H4 (cell line): ENCODE measurements at places on chromosomes 3 and 15. TPM values are rescaled to one million over a fixed set of nuclear protein-coding genes. Genes with fewer than 3 reads are reported as not detected.

The RPL15 gene
- total RNA-seq, result 2,293 and 2,465 TPM in 2 replicates

- DNase-seq, result no peak
Measured at GRCh38 chr3:7075901-7076300, 215.0 kb downstream of the GRM7 start.

The GOLGA8O gene
- 0.10 TPM in 1 of 2 replicates, not detected in the other for total RNA-seq

GRCh38 chr3:128081846-128082245 lies 29.6 kb downstream of the SEC61A1 start:
- no peak for DNase-seq

The CSPG5 gene
- total RNA-seq, result 0.93 and 1.5 TPM in 2 replicates

DNA sequence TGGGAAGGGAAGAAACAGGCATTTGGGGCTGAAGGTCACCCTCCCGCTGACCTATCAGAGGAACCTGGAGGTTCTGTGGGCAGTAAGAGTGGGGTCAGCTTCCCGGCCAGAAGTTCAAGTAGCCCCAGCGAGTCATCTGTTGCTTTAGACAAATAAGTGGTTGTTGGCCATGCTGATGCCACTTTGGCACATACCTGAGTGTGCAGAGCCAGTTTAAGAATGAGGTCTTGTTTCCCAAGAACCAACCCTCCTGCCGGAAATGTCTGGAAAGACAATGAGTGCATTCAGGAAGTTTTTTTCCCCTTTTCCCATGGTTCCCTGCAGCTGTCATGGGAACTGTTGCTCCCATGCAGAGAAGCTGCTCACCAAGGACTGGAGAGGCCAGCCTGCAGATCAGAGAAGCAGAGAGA lies 166.7 kb downstream of the ZNF621 start:
- DNase-seq, result no peak

DNA sequence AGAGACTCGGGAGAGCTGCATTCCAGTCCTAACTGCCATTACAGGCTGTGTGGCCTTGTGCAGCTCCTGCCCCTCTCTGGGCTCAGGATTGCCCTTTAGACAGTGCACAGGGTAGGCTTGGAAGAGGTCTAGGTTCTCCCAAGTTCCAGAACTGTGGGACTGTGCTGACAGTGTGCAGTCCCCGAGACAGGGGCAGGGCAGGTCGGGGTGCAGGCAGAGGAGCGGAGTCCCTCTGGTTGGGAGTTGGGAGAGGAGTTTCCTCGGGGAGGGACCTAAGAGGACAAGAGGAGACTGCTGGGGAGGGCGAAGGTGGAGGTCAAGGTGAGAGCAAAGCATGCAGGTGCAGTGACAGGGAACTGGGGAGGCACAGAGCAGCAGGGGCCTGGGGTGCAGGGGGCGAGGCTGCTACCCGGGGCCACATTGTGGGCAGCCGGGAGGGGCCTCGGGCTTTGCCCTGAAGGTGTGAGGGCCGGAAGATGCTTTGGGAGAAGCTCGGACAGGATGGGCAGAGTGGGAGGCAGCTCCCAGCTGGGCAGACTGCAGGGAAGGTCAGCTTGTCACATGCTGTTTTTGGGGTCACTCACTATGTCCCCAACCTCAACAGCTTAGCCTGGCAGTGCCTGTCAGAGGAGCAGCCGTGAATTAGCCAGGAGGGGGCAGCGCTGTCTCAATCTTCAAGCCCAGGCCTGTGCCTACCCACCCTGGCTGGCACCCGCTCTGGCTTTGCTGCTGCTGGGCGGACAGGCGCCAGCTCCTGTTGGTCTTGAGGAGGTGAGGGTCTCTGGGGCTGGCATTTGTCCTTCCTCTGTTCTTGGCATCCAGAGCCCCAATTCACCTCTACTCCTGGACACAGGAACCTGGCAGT lies 15.4 kb upstream of the CSPG4 start:
- DNase-seq, result peak; percentile 41

The CCDC54 gene
- total RNA-seq, result not detected in 2 replicates

The DPPA4 gene
- total RNA-seq, result 0.04 TPM in 1 of 2 replicates, not detected in the other

DNA sequence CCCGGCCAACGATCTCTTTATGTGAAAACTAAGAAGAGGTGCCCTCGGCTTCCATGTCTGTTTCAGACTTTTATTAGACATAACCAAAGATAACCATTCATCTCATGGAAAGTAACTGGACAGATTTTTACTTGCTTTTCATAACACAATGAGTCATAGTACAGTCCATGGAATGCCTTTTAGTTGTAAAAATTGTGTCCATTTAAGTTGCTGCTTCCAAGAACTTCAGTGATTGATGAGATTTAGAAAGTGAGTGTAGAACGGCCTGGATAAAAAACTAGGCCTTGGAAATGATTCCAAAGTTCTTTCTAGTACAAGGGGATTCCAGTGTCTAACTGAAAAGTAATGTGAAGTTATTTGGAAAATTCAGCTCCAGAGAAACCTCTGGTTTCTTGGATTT lies 10.8 kb downstream of the EIF2AK4 start:
- DNase-seq, result no peak

The NAALADL2 gene
- 1.6 and 1.7 TPM in 2 replicates for total RNA-seq

DNA sequence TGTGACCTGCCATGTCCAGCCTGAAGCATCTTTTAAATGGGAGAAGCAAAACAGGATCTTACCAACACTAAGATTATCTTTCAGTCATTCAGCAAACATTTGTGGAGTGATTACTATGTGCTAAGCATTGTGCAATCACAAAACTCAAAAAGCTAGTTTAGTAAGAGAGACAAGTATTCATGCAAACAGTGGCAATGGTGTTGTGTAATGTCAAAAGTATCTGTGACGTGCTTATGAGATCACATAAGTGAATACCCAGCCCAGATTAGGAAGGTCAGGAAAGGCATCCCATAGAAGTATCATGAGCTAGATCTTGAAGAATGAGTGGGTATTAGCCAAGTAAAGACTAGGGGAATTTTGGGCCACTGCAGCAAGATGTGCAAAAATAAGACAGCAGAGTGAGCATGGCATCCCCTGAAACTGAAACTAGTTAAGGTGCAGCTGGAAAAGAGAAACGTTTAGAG lies 32.1 kb downstream of the SEC62 start:
- DNase-seq, result no peak

The ARRDC4 gene
- 6.3 and 6.9 TPM in 2 replicates for total RNA-seq

The RAB11A gene
- 237 and 253 TPM in 2 replicates for total RNA-seq

- DNase-seq, result no peak
Measured at GRCh38 chr3:172627057-172627809, 83.6 kb downstream of the NCEH1 start.

DNA sequence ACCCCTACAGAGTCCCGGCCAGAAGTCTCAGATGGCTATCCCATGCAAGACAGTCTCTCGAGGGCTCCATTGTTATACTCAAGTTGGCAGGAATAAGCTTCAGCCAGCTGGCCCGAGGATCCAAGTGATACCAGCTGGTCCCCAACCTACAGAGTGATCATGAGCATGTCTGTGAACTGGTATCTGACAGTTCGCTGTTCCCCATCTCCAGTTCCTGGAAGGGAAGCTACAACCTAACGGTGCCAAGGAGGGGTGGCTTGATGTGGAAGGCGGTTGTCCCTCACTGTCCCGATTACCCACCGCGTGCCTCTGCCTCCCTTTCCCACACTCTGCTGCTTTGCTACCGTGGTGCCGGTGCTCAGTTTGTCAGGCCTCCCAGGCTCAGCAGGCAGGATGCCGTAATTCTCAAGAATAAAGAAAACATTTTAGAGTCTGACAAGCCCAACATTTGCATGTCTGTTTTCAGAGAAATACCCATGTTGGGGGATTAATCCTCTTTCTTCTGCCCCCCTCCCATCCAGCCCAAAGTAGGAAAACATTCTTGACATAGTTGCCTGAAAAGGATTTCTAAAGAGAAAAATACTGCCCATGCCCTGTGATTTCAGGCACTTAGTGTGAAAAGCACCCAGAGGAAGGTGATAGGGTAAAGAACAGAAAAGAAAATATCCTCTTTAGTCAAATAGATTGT lies 49.4 kb upstream of the HES1 start:
- DNase-seq, result no peak
